ENCODE measurements at places on chromosomes 2 and 18.

- no peak for DNase-seq
Observed at GRCh38 chr2:45654250-45654649, 2.8 kb downstream of the PRKCE start.

DNA sequence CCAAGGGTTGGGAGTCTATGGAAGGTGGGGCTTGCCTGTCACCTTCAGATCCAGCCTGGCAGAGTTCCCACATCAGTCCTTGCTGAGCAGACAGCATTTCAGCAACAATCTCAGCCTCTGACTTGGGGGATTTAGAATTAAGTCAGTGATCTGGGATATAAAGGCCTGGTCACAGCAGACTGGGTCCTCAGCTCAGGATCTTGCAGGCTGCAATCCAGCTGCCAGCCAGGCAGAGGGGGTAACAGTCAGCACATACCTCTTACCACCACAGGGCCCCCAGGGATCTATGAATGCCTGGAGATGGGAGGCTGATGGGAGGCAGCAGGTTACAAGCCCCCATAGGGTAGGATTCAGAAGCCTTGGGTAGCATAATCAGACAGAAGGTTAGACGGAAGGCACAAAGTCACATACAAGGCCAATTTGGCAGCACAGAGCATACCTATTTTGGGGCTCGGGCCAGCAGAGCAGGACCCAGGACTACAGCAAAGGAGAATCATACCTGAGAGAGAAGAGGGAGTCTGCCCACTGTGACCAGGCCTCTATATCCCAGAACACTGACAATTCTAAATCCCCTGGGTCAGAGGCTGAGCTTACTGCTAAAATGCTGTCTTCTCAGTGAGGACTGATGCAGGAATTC lies 163.5 kb downstream of the MTCL1 start:
- DNase-seq = no peak

GRCh38 chr18:8654503-8655451 lies 45.5 kb downstream of the RAB12 start:
- no peak for DNase-seq

DNA sequence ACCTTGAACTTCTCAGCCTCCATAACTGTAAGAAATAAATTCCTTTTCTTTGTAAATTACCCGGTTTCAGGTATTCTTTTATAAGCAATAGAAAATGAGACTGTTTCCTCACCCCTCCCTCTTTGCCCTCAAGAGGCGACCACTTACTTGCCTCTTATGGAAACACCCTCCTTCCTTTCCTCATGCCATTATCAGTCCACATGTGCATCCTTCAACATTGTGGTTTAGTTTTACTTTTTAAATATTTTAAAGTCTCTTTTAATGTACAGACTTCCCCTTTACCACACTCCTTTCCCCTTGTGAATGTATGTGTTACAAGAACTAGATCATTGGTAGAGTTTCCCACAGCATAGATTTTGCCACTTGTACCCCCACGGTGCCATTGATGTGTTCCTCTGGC lies 202.4 kb upstream of the SIX2 start:
- DNase-seq = no peak

DNA sequence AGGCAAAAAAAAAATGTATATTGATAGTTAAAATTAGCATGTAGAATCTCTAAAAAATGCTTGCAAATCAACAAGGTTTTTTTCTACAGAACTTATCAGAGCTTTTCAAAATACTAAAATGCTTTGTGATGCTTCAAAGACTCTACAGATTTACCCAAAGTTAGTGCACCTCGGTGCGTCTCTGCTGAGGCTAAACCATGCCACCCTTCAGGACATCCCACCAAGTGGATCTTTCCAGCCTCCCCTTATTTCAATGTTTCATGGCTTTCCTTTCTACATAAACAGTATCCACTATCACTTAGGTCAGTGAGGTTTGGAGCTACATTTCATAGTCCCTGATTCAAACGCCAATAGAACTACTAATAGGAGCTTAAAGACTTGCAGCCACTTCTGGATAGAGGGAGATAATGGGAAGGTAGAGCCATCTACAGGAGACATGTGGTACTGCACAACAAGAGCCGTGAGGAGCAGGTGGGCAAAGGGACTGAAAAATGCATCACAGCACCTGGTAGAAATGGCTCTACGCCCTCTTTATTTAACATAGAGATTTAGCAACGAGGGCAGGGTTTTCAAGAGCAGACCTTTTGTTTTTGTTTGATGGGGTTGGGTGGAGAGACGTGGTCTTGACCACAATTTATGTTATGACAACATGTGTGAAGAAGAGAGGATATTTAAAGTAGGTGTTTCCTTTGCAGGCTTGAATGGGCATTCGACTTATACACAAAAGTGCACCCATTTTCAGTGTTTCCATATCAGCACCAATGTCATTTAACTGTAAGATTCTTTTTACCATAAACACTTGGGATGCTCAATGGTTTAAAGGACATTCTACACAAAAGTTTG lies 56.1 kb upstream of the SLC35G4 start:
- DNase-seq = no peak

- DNase-seq = no peak
Observed at GRCh38 chr2:174597345-174598047, at the start of gene WIPF1. TSS of gene WIPF1 (minus strand) at chr2:174597804. CDS start at chr2:174585573, 12,231 bp downstream.

DNA sequence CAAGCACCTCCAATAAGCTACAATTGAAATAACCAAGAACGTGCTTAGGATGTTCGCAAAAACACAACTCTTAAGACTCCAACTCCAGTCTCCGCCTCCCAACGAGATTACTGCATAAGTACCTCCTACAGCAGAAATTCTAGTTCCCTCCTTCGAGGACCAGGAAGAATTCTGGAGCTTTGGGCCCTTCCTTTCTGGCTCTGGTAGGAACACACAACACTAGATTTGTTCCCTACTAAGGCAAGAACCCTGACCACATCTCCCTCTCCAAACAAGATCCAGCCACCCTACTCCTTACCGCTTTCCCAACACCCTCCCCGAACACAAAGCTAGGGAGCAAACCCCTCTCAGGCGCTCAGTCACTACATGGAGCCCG lies 721 bp downstream of the ADAM17 start:
- no peak for DNase-seq

DNA sequence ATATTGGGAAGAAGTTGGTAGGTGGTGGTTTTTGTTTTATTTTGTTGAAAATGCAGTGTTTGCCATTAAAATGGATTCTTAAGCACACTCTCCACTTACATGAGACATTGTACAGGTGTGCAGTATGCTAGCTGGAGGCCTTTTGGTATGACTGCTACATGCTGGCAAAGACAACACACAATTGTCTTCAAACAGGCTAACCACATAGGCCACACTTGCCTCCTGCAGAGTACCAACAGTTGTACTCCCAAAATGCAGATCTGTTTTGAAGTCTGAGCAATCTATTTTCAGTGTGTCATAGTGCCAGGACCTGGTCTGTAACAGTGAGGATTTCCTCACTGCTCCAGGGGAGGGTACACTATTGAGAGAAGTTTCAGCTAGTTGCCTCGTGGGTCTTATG lies 213.6 kb downstream of the ZRANB3 start:
- no peak for DNase-seq

DNA sequence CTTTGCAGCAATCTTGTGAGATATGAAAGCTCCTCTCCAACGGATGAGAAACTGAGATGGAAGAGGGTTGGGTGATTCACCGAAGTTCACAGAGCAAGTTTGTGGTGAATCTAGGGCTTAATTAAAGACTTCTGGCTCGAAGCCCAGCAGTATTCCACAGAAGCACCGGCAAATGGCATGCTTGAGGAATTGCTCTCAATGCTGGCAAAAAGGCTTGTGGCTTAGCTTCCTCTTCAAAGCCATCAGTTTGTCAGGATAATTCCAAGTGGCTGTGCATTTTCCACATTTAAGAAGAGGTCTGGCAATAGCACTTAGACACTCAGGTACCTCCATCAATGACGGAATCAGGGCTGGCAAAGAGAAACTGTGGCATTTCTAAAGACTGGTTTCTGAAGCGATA lies 98.7 kb upstream of the SLC66A3 start:
- DNase-seq = no peak

DNA sequence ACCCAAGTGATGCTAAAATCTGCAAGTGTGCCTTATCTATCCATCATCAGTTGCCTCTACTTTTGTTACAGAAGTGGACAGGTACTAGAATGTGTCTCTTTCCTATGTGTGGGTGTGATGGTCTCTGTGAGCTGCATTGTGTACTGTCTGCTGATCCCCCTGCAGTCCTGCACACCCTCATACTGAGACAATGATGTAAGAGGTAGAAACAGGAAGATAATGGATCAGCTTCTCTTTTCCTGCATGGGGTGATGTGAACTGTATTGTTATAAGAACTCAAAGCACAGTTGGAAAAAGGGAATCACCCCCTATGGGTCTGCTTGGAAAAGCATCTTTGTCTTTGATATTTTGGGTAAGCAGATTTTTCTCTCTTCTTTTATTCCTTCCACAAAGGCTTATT lies 537.6 kb upstream of the CDH2 start:
- no peak for DNase-seq

DNA sequence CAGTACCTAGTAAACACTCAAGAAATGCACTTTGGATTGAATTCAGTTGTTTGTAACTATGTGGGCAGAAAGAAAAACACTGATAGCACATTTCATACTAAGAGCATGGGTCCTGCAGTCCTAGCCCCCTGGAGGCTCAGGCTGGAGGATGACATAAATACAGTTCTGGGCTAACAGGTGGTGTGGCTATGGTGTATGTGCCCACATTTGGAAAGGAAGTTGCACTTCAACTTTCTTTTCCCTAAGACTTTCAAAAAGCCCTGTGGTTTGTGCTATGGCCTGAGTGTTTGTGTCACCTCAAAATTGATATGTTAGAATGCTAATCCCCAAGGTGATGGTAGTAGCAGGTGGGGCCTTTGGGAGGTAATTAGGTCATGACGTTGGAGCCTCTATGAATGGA lies 218.2 kb downstream of the CDCA7 start:
- no peak for DNase-seq

DNA sequence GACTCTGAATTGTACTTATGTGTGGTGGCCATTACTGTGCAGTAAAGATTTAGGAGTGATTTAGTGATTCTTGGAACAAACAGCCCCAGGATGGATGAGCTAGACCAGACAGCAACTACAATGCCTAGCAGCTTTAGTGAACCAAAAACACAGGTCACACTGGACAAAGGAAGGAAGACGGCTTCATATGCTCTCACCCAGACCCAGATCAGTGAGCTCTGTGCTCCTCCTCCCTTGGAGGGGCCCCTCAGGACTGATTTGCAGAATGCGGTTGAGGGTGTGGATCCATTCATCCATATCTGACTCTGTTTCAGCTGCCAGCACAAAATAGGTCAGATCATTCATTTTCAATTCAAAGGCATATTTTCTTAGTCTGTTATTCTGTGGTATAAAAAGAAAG lies 159.7 kb upstream of the CCDC195 start:
- no peak for DNase-seq

GRCh38 chr2:75074708-75075107 lies 116.3 kb downstream of the POLE4 start:
- DNase-seq = no peak

- no peak for DNase-seq
Observed at GRCh38 chr2:230914886-230915285, 10.2 kb downstream of the GPR55 start.

DNA sequence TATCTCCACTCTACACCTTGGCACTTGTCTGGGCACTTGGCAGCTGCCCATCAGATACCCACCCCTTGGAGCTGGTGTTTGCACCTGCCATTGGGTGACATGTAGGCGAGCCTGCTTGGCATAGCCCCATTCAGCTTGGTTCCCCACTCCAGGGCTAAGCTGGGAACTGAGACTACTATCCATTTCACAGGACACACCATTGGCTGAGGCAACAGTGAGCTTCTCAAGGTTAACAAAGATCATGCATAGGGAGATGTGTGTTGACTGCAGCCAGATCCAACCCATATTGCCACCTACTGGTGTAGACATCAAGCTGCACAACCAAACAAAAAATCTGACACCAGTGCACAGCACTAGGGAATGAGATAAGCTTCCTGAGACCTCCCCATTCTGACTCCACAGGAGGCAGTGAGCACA lies 1389.8 kb upstream of the TMEFF2 start:
- DNase-seq = no peak

GRCh38 chr18:57087644-57088376 lies 59.1 kb upstream of the BOD1L2 start:
- no peak for DNase-seq

GRCh38 chr2:96112501-96113366 lies 3.6 kb downstream of the ADRA2B start:
- DNase-seq = no peak

DNA sequence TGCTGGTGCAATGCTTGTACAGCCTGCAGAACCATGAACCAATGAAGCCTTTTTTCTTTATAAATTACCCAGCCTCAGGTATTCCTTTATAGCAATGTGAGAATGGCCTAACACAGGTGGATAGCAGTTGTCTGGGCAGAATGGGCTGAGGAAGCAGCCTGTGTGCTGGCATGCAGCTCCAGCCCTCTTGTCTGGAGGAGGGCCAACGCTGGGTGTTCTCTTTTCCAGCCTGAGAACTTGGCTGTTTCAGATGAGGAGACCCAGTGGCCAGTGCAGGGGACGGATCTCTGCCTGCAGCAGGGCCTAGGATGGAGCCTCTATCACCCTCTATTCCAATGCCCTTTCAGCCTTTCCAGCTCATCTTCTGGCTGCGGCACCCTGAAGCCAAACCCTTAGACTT lies 58.8 kb downstream of the CTIF start:
- DNase-seq = no peak
